Activated CD4-positive, alpha-beta T cell treated with anti-CD3 and anti-CD28 coated beads, Interleukin-2, amount 10 ng/mL, durations not matched to agents 24 days and 14 days (primary cell): ENCODE measurements at places on chromosomes 6 and 20.

GRCh38 chr20:53937339-53937741 lies 133.1 kb downstream of the BCAS1 start:
- DNase-seq, result no peak

- DNase-seq, result no peak
These were observed 10.1 kb upstream of the ITPR3 start for GRCh38 chr6:33610779-33611732.

DNA sequence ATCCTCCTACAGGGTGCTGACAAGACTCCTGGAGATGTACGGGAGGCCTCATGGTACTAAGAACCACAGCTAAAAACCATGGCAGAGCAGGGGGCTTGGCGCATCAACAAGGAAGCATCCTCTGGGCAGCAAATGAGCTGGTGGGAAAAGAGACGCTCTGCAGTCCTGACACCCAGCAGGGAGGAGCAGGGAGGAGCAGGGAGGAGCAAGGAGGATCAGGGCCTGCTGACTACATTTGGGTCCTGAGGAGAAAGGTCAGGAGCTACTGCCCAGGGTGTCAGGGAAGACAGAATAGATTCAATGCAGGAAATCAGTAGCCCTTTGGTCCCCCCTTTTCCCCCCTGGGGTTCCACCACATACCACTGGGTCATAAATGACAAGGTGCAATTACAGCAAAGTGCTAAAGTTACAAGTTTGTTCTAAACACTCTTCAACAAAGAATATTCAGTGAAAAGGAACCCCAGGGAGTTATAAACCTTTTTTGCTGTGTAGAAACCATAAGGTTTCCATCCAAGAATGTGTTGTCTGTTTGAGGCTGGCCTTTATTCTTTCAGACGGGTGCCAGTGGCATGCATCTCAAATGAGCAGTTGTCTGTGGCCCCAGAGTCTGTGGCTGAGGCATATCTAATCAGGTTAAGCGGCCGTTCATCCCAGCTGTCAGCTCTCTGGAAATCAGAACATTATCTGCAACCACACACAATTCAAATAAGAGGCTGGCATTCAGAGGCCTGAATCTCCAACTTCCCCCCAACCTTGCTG lies 325.0 kb downstream of the CDC5L start:
- no peak for DNase-seq

DNA sequence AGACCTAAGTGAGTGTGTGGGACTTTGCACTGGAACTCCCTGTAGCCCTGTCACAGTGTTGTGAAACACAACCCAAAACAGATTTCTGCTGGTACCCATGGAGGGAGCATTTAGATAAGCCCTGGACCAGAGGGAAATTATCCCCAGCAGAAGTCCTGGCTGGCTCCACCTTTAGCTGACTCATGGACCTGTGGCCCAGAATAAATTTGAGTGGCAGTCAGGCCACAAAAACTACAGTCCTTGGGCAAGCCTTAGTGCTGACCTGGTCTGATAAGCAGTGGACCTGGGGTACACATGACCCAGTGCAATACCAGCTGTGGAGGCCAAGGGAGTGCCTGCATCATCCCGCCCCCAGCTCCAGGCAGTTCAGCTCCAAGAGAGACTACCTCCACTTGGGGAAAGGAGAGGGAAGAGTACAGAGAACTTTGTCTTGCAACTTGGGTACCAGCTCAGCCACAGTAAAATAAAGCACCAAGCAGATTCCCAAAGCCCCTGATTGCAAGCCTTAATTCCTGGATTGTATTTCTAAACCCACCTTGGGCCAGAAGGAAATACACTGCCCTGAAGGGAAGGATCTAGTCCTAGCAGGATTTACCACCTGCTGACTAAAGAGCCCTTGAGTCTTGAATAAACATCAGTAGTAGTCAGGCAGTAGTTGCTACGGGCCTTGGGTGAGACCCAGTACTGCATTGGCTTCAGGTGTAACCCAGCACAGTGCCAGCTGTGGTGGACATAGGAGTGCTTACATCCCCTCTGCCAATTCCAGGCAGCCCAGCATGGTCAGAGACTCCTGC lies 140.4 kb upstream of the COL21A1 start:
- no peak for DNase-seq

- DNase-seq, result no peak
These were observed 33.5 kb downstream of the ZNF184 start for GRCh38 chr6:27439371-27439770.

GRCh38 chr6:45757443-45758130 lies 258.1 kb downstream of the CLIC5 start:
- DNase-seq, result no peak

- no peak for DNase-seq
These were observed 342.7 kb downstream of the ESR1 start for GRCh38 chr6:152150196-152150595.

GRCh38 chr20:2132461-2132901 lies 30.9 kb downstream of the STK35 start:
- DNase-seq, result no peak

DNA sequence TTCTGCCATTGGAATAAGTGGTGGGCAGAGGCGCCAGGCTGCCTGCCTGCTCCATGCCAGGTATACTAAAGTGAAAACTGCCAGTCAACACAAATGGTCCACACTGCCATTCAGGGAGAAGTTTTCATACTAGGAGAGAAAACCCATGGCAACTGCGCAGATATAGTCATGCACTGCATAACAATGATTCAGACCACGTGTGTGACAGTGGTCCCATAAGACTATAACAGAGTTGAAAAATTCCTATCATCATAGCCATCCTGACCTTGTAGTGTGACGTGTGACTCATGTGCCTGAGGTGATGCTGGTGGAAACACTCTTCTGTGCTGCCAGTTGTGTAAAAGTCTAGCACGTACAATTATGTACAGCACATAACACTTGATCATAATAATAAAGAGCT lies 25.1 kb downstream of the ZC3H12D start:
- DNase-seq, result no peak

DNA sequence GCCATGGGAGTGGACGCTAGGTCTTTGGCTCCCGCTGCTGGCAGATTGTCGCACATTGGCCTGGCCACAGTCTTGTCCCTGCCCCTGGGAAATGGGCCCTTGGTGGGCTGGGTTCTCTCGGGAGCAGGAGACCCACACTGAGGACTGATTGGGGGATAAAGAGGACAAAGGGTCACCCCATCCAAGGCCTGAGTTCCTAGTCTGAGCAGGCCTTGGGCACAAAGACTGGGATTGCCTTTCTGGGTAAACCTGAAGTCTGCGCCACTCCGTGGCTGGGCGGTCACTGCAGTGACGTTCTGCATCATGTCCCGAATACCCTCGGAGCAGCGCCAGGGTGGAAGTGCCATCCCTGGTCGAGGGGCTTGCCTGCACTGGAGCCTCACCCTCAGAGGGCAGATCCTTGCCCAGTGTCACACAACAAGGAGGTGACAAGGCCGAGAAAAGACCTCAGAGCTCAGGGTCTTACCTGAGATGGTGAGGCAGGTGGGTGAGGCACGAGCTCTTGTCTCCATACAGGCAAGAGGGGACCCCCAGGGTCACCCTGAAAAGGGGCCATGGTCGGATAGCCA lies 36.1 kb upstream of the ZBP1 start:
- DNase-seq, result no peak

DNA sequence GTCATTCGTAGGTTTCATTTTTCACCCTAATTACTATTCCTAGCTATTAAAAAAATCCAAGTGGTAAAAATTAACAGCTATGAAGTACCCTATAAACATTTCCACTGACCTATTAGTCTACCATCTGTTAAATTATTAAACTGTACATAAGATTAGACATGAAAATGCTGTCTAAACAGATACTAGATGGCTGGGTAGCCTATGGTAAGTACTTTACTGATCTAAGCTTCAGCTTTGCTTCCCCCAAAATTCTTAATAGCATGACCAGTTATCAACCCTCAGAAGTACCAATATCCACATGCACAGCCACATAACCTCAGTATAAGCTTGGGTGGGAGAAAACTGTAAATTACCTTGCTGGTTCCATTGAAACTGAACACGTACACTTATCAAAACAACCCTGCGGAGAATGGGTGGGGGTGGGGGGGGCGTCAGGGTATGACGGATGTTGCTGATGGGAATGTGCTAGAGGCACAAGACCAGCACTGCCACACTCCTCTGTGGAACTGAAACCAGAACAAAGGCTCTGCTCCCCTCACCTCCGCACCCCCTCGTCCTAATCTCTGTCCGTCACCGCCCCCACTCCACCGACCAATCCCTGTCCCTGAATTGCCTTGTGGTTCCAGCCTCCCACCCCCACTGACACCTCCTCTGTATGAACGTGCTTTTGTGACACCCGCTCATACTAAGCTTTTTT lies 45.3 kb downstream of the B4GALT5 start:
- DNase-seq, result peak; percentile 72

- DNase-seq, result no peak
These were observed 87.3 kb downstream of the BMP6 start for GRCh38 chr6:7813193-7813592.

GRCh38 chr20:2604506-2604835 lies 48.0 kb upstream of the NOP56 start:
- no peak for DNase-seq

DNA sequence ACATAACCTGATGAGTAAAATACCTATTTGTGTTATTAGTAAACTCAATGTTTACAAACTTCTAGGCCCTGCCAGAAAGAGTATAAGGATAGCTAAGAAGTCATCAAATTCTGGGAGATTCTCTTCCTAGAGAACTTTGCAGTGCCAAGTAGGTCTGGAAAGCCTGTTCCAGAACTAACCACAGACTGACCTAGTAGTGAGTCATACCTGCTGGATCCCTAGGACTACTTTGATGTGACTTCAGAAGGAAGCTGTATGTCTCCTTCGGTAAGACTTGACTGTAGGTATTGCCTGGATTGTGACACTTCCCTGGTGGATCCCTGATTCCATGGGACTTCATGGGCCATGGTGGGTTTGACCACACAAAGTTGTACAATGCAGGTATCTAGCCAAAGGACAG lies 131.7 kb downstream of the DNAH8 start:
- no peak for DNase-seq

GRCh38 chr20:2302384-2303060 lies 6.7 kb downstream of the TGM3 start:
- DNase-seq, result no peak
